Activated CD8-positive, alpha-beta T cell treated with anti-CD3 and anti-CD28 coated beads, Interleukin-2, amount 10 ng/mL, durations not matched to agents 7 days and 5 days (primary cell): ENCODE measurements at places on chromosomes 3 and 15. TPM values are rescaled to one million over a fixed set of nuclear protein-coding genes. Genes with fewer than 3 reads are reported as not detected.
A peak's percentile ranks its signal among the peaks of the same experiment; 100 is the strongest.

DNA sequence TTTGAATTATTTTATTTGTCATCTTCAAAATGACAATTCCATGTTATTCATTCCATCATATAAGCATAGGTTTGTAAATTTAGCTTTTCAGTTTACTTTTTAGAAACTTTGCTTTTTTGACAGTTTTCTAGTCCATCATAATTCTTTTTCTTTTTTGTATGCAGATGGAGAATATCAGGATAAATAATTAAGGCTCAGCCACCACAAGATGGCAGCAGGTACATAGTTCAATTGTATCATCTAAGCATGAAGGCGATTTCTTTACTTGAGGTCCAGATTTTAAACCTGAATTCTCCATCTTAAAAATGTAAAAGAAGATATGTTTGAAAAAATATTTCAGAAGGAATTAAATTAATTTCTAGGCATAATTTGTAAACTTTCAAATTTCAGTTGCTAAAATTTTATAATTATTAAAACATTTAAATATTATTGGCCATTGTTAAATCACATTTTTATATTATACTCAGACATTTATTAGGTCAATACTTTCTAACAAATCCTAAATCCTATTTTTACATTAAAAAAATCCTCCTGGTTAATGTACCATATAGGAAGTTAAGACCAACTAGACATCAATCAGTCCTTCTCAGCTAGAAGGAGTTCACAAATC, 15.1 kb downstream of the PLSCR5 start:
- no peaks in the 10 kb centered on the region for H3K4me1 ChIP-seq
- no peak overlapping the region for H3K27ac ChIP-seq
- peak; percentile 39 for DNase-seq
- peaks cover 27% of the 10 kb centered on the region for H3K27me3 ChIP-seq
- H3K36me3 ChIP-seq, result no peaks in the 10 kb centered on the region

GRCh38 chr15:39286706-39287105, 294.2 kb upstream of the THBS1 start:
- no peak overlapping the region for H3K27ac ChIP-seq
- no peak for DNase-seq
- H3K4me3 ChIP-seq, result no peak overlapping the region
- no peaks in the 10 kb centered on the region for H3K4me1 ChIP-seq
- no peaks in the 10 kb centered on the region for H3K36me3 ChIP-seq

- H3K27me3 ChIP-seq, result peaks cover 18% of the 10 kb centered on the region
- no peak overlapping the region for H3K27ac ChIP-seq
- no peak for DNase-seq
- H3K4me3 ChIP-seq, result no peak overlapping the region
- H3K36me3 ChIP-seq, result no peaks in the 10 kb centered on the region
- H3K4me1 ChIP-seq, result no peaks in the 10 kb centered on the region
These were observed 213.9 kb upstream of the PFN2 start for GRCh38 chr3:150184426-150185071.

DNA sequence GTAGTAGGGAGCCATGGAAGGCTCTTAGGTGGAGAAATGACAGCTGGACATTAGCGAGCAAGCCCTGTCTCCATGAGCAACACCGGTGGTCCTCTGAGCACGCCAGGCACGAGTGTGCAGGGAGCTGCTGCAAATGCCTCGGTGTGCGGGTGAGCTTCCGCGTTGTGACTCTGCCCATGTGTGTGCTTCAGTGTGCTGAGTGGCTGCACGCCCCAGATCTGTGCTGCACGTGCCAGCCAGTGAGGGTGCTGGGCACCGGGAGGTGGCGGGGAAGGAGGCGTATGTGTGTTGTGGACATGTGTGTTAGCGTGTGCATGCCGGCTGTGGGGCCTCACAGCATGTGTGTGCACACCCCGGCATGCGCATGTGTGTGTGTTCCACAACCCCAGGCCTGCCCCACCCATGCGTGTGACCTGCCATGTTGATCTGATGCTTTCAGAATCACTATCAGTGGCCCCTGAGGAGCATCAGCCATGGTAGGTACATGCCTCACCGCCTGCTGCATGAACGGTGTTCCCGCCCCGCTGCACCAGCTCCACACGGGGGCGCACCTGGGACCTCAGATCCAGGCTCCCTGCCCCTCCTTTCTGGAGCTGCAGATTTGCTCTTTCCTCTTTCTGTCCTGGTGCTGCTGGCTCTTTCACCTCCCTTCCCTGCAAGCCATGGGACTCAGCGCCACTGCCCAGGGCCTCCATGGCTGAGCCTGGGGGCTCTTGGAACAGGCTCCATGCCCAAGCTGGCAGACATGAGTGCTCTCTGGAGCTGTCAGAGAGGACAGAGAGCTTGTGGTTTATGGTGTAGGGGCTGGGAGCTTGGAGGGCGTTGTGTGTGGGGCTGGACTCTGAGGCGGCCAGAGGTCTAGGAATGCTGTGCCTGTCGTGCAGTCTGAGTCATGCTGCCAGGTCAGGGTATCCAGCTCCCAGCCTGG, 169.4 kb downstream of the TBC1D2B start:
- no peak overlapping the region for H3K4me3 ChIP-seq
- peaks cover 4% of the 10 kb centered on the region for H3K27me3 ChIP-seq
- DNase-seq, result peak; percentile 71
- H3K27ac ChIP-seq, result no peak overlapping the region
- H3K4me1 ChIP-seq, result peaks cover 1% of the 10 kb centered on the region
- no peaks in the 10 kb centered on the region for H3K36me3 ChIP-seq

DNA sequence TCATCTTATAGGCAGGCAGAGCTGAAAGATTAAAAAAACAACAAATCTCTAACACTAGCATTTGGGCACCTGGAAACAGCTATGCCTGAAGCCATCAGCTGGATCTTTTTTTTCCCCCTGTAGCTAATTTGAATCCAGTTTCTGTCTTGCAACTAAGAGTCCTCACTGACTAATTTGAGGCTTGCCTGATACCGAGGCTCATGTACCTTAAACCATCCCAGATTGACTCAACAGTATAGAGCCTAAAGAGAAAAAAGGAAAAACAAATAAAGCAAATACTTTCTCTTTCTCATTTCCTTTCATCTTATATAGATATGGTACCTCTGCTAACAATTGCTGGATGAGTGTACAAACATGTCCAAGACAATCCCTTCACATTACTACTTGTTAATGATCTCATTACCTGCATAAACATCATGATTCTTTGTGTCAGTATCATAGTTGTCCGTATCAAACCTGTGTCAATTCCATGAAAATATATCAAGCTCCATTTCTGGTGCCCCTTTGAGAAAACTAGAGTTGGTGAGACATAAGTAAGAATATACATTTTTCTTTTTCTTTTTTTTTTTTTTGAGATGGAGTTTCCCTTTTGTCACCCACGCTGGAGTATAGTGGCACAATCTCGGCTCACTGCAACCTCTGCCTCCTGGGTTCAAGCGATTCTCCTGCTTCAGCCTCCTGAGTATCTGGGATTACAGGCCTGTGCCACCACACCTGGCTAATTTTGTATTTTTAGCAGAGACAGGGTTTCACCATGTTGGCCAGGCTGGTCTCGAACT, 43.1 kb downstream of the BHLHE40 start:
- H3K4me1 ChIP-seq, result peaks cover 72% of the 10 kb centered on the region
- DNase-seq, result no peak
- H3K36me3 ChIP-seq, result no peaks in the 10 kb centered on the region

- peaks cover 15% of the 10 kb centered on the region for H3K36me3 ChIP-seq
- peak; percentile 49 for DNase-seq
- peak overlapping the region; percentile 97 for H3K4me3 ChIP-seq
- peaks cover 27% of the 10 kb centered on the region for H3K4me1 ChIP-seq
- peak overlapping the region; percentile 97 for H3K27ac ChIP-seq
These were observed 486 bp downstream of the LSG1 start for GRCh38 chr3:194671511-194671899.

DNA sequence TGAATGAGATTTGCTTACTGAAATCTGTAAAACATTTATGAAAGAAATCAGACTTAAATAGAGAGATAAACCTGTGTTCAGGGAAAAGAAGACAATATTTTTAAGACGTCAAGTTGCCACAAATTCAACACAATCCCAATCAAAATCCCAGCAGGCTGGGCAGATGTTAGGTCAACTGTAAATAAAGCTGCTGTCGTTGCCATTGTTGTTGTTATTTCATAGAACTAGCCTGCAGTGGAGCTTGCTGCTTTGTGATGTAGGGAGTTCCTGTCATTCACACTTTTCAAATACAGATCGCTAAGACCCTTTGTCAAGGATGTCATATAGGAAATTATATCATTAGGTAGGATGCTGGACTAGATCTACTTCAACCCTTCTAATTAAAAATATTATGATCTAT, 123.1 kb downstream of the NEO1 start:
- no peaks in the 10 kb centered on the region for H3K27me3 ChIP-seq
- no peaks in the 10 kb centered on the region for H3K4me1 ChIP-seq
- no peak overlapping the region for H3K4me3 ChIP-seq
- no peaks in the 10 kb centered on the region for H3K36me3 ChIP-seq
- no peak for DNase-seq

GRCh38 chr3:153897842-153898241, 223.3 kb upstream of the ARHGEF26 start:
- no peaks in the 10 kb centered on the region for H3K27me3 ChIP-seq
- no peak overlapping the region for H3K27ac ChIP-seq
- DNase-seq, result no peak
- H3K36me3 ChIP-seq, result no peaks in the 10 kb centered on the region

- no peaks in the 10 kb centered on the region for H3K4me1 ChIP-seq
- H3K4me3 ChIP-seq, result no peak overlapping the region
- no peak overlapping the region for H3K27ac ChIP-seq
- H3K27me3 ChIP-seq, result peaks cover 15% of the 10 kb centered on the region
- no peak for DNase-seq
- H3K36me3 ChIP-seq, result no peaks in the 10 kb centered on the region
These were observed 17.2 kb upstream of the GREM1 start for GRCh38 chr15:32700501-32701150.

Gene MAP1A
- total RNA-seq, result 5.3 TPM

Gene ARPIN
- total RNA-seq, result not detected

Gene CAMK2N2
- not detected for total RNA-seq

Gene RPL39L
- 21.1 TPM for total RNA-seq

Gene MUSTN1
- 1.5 TPM for total RNA-seq

Gene CBLB
- total RNA-seq, result 122 TPM
